Hepatocyte (in vitro differentiated cells): ENCODE measurements at places on chromosomes 4 and X. TPM values are rescaled to one million over a fixed set of nuclear protein-coding genes. Genes with fewer than 3 reads are reported as not detected.

EMCN gene
- 0.37 and 0.44 TPM in 2 replicates for total RNA-seq

DNA sequence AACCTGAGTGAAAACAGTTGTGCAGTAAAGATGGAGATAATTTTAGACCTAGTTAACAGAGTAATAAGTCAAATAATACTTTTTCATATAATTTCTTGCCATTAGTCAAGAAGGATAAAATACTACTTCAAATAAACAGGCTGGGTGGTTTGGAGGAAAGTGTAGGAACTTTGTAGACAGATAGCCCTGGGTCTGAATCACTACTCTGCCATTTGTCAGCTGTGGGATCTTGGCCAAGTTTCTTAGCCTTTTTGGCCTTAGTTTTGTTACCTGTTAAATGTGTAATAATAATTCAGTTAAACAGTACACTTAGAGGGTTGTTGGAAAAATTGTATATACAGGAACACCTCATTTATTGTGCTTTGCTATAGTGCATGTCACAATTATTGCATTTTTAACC lies 163.7 kb downstream of the NPNT start:
- no peak for DNase-seq
- peaks cover 11% of the 10 kb centered on the region for H3K4me1 ChIP-seq
- no peaks in the 10 kb centered on the region for H3K36me3 ChIP-seq
- no peak overlapping the region for H3K27ac ChIP-seq

LRP2BP gene
- 0.12 and 0.23 TPM in 2 replicates for total RNA-seq

DNA sequence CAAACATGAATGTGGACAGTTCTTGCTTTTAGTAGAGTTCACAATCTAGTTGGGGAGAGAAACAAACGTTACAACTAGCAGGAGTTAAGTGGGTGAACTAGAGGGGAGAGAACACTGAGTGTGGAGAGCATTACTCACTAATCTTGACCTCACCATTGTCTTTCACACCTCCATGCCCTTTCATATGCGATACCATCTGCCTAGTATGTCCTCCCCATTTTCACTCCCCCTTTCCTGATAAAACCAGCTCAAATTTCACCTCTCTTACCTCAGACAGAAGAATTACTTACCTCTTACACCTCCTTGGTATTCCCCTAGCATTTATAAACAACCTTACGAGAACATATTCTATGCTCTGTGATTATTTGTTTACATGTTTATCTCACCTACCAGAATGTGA lies 53.6 kb downstream of the LAS1L start:
- H3K36me3 ChIP-seq: no peaks in the 10 kb centered on the region
- H3K27ac ChIP-seq: no peak overlapping the region
- no peak overlapping the region for H3K4me3 ChIP-seq
- H3K27me3 ChIP-seq: no peaks in the 10 kb centered on the region

GRCh38 chr4:171130256-171130801 lies 682.9 kb upstream of the GALNTL6 start:
- H3K4me1 ChIP-seq: no peaks in the 10 kb centered on the region
- no peaks in the 10 kb centered on the region for H3K36me3 ChIP-seq
- no peak overlapping the region for H3K4me3 ChIP-seq
- no peak overlapping the region for H3K27ac ChIP-seq
- peak; percentile 19 for DNase-seq

IL2 gene
- total RNA-seq: not detected in 2 replicates

DNA sequence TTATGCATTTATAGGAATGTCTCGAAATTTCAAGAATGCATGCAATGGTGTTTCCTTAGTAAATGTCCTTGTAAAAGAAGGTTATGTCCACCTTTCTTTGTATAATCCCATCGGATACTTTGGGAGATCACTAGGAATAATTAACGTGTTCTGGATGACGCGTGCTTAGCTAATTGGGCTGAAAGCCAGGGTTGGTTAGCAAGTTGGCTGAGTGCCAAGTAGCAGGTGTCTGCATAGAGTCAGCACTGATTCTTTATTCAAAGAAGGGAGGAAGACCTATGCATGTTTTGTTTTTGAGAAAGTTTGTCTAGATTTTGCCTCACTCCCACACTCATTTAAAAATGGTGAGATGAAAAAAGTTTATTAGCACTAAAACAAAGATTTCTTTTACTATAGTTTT lies 144.6 kb downstream of the SOX3 start:
- H3K27me3 ChIP-seq: no peaks in the 10 kb centered on the region
- H3K27ac ChIP-seq: no peak overlapping the region
- H3K36me3 ChIP-seq: no peaks in the 10 kb centered on the region
- no peak for DNase-seq
